ENCODE measurements at places on chromosomes 7 and 10.

DNA sequence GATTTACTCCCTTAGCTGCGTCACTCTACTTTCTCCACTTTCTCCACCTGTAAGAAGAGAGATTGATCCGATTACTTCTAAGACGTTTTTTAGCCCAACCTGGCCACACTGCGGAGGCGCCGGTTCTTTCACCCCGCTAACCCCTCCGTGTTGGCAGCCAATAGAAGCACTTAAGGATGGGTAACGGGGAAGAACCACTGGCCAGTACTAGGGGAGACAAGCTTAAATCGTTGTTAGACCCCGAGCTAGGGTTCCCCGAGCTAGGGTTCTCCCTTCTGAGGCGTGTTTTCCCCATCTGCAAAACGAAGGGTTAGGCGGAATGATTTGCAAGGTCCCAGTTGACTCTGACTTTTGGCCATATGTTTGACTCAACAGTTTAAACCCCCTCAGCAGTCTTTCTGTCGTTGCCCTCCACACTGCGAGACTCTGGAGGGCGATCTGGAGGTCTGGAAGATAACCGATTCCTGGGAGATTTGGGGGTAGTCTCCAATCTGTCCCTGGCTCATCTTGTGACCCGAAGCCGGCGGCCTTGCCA is 644 bp downstream of the UMAD1 start:
- no peak for DNase-seq

DNA sequence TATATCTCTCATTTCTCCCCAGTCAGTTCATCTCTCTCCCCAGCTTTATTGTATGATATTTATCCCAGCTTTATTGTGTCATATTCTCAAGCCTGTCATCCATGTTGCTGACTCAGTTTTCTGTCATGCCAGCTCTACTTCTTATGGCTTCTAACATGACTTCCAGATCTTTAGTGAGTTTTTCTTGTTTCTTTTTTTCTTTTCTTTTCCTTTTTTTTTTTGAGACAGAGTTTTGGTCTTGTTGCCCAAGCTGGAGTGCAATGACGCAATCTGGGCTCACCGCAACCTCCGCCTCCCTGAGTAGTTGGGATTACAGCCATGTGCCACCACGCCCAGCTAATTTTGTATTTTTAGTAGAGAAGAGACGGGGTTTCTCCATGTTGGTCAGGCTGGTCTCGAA is 28.7 kb upstream of the CALU start:
- no peak for DNase-seq

DNA sequence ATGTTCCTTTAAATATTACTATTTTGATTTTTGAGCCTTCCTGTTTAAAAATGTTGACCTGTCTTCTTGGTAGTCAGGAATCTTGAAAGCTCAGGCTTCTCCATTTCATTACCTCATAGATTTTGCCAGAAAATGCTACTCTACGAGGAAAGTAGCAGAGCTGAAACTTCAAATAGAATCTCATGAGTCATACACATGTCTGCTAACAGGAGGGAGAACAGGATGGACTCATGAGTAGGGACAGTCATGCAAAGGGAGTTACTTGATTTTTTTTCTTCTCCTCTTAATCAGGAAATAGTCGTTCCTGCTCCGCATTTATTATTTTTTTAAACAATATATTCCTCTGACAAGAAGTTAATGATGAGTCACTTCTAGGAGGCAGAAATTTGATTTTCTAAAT is 37.0 kb upstream of the MINDY3 start:
- DNase-seq, result no peak

- DNase-seq, result peak; percentile 77
Observed at GRCh38 chr7:12715372-12716133, 28.1 kb downstream of the ARL4A start.

- peak; percentile 33 for DNase-seq
Observed at GRCh38 chr7:121557034-121557892, 161.2 kb upstream of the FAM3C start.

- DNase-seq, result no peak
Observed at GRCh38 chr7:99539213-99539811, 12.6 kb downstream of the FAM200A start.

- no peak for DNase-seq
Observed at GRCh38 chr7:95473276-95473985, 12.3 kb upstream of the ASB4 start.

DNA sequence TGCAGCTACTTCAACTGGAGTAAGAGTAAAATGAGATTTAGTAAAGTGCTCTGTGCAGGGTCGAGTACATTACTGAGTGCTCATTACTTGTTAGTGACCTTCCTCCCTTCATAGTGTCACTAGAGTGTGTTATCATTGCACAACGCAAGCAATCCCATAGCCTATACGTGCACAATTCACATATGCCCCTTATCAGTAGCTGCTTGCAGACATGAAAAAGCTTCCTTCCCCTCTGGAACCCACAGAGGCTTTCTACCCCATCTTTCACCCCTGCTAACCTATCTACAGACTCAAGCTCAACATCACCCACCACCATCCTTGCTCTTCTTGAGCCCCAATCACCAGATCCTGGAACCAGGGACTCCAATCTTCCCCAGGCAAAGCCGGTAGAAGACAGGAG is 59.3 kb downstream of the C7orf25 start:
- no peak for DNase-seq

GRCh38 chr10:15725603-15726002 is 5.9 kb upstream of the ITGA8 start:
- no peak for DNase-seq

GRCh38 chr7:13990319-13990983 is 985 bp upstream of the ETV1 start:
- DNase-seq, result peak; percentile 66

- DNase-seq, result no peak
Observed at GRCh38 chr7:96233084-96233483, 88.8 kb downstream of the SLC25A13 start.

DNA sequence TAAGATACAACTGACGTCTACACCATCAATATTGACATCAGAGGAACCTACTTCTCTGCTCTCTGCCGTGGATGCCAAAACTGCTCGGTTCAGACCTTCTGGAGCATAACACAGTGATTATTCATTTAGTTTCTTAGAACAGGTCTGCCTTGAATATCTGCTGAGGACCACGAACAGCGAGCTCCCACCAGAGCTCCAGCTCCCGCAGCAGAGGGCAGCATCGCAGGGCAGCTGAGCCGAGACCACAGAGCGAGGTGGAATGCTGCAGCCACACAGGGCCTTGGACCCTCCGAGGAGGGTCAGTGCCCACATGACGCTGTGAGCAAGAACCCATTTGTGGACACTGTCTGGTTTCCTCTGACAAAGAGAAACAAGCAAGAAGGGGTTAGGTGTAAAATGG is 6.8 kb downstream of the VIPR2 start:
- DNase-seq, result no peak

GRCh38 chr7:138091032-138091431 is 14.8 kb downstream of the AKR1D1 start:
- DNase-seq, result no peak

DNA sequence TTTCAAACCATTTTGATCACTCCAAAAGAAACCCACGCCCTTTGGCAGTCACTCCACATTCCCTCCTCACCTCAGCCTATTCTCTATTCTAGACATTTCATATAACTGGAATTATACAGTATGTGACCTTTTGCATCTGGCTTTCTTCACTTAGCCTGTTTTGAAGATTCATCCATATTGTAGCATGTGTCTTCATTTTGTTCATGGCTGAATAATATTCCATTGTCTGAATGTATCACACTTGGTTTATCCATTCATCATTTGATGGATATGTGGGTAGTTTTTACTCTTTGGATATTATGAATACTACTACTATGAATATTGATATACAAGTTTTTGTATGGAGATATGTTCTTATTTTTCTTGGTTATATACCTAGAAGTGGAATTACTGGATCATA is 3.5 kb upstream of the OTUD1 start:
- no peak for DNase-seq

DNA sequence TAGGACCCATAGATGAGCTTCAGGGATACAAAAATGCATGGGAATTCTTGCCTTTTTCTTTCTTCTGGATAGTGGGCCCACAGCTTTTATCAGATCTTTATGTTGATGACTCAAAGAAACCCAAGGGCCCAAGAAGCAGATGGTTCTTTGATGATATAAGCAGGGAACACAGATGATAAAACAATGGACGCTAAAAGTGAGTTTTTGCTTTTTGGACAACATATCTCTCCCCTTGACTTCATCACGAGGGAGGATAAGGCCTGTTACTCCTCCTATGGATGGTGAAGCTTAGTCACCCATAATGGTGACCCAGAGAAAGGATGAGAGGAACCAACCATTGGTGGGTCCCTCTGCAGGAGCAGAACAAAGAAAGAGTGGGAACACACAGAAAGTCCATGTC is 6.5 kb upstream of the OGA start:
- DNase-seq, result no peak

DNA sequence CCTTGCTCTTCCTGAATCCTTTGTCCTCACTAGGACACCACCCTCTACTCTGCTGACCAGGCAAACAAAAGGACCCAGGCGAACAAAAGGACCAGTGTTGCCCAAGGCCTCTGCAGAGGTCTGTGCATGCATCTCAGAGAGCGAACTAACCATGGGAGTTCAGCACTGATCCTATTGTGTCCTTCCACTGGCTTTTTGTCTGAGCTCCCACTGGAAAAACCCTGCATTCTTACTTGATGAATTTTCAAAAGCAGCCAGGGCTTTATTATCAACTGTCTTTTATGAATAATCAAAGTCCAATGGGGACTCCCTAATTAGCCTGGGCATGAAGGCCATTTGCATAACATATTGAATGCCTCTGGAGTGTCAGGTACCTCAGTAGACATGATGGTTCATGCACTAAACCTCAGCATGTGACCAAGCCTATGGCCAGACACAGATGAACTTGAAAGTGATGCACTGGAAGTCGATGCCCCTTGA is 140.6 kb downstream of the KCNMA1 start:
- DNase-seq, result no peak

- no peak for DNase-seq
Observed at GRCh38 chr10:117736655-117737054, 194.1 kb downstream of the EMX2 start.

- no peak for DNase-seq
Observed at GRCh38 chr7:80047856-80048459, 86.7 kb upstream of the GNAI1 start.

- no peak for DNase-seq
Observed at GRCh38 chr7:75988568-75989499, 5.6 kb downstream of the TMEM120A start.

- no peak for DNase-seq
Observed at GRCh38 chr7:117830422-117830954, 42.8 kb downstream of the CTTNBP2 start.

- no peak for DNase-seq
Observed at GRCh38 chr10:107423903-107424302, 259.4 kb upstream of the SORCS1 start.

- DNase-seq, result peak; percentile 40
Observed at GRCh38 chr7:141646826-141647480, 55.0 kb downstream of the DENND11 start.

GRCh38 chr7:13910805-13911551 is 78.5 kb downstream of the ETV1 start:
- no peak for DNase-seq

DNA sequence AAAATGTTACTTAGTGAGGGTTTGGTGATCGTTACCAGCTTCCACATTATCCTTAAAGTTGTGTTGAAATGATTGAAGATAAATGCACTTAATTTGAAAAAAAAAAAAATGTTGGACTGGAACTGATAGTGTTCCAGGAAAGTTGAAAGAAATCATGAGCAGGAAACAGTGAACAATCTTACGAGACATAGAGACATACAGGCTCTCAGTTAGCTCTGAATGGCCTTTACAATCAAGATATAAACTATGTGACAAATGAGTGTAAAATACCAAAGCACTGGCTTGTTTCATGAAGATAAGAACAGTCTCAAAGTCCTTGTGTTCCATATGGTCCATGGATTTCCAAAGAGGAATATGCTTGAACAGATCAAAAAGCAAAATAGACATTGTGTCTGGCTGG is 430.1 kb upstream of the ETV1 start:
- DNase-seq, result no peak

DNA sequence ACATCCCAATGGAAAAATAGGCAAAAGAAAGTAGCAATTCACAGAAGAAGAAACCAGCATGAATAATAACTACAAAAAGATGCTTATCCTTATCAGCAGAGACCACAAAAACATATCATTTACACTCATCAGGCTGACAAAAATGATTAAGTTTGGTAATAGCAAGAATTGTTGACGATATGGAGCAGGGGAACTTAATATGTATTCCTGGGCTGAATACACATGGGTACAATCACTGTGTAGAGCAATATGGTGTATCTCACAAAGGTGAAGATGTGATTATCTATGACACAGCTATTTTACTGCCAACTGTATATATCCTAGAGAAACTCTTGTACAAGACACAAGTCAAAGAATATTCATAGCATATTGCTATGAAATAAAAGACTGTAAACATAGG is 141.8 kb upstream of the NOBOX start:
- no peak for DNase-seq

DNA sequence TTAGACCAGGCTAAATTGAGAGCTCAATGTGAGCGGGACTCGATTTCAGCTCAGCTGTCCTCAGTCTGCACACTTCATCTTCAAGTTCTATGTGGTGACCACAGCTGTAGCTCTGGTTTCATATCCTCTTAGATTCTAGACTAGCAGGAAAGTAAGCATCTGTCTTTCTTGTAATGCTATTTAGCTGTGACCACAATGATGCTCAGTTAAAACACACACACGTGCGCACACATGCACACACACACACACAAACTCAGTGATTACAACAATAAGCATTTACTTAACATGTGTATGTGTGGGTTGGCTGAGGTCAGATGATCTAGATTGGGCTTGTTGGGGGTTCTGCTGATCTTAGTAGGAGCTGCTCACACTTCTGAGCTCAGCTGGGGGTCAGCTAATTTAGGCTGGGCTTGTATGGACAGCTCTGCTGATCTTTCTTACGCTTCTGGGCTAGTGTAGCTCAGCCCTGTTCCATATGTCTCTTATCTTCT is 82.5 kb downstream of the ZNF365 start:
- no peak for DNase-seq

GRCh38 chr10:63416376-63416775 is 49.4 kb downstream of the JMJD1C start:
- no peak for DNase-seq

GRCh38 chr10:97153270-97153850 is 32.4 kb downstream of the SLIT1 start:
- DNase-seq, result no peak

DNA sequence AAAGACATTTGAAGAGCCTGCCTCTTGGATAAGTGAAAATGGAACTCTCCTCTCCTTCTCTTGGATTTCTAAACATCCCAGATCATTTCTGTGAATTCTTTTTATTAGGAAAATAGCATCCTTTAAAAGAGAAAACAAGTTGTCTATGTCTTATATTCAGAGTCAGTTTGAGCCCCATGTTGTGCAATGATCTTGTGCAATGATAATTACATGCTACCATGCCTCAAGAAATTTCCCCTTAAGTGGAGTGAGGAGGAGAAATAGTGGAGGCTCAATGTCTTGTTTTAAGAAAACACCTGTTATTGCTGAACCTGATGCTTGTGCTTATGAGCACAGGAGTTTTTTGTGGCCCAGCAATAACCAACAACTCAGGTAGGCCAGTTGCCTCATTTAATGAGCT is 103.6 kb downstream of the NPSR1 start:
- DNase-seq, result no peak
